ENCODE measurements at places on chromosomes 2 and 18.

GRCh38 chr18:67337696-67338095, 178.8 kb downstream of the DSEL start:
- no peak for DNase-seq

GRCh38 chr2:172223601-172224054, 120.9 kb upstream of the DLX2 start:
- no peak for DNase-seq

GRCh38 chr18:37956902-37957301, 391.3 kb upstream of the CELF4 start:
- DNase-seq: no peak

DNA sequence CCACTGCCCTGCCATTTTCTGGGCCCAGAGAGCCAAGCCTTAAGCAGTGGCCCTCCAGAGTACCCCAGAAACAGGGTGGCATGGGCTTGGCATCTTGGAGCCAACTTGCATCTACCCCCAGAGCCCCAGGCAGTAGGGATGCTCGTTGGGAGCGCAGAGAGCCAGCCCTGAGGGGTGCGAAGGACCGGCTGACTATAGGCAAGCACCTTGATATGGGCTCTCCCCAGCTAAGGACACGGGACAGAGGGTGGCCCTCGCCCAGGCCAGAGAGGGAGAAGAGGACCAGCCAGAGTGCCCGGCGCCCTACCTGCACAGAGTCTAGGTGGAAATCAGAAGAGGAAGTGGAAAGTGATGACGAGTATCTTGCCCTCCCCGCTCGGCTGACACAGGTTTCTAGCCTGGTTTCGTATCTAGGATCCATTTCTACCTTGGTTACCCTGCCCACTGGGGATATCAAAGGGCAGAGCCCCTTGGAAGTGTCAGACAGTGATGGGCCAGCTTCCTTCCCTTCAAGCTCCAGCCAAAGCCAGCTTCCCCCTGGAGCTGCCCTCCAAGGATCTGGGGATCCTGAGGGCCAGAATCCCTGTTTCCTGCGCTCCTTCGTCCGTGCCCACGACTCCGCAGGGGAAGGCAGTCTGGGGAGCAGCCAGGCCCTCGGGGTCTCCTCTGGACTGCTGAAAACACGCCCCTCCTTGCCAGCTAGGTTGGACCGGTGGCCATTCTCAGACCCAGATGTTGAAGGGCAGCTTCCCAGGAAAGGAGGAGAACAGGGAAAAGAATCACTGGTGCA, 16.2 kb downstream of the CEP68 start:
- DNase-seq: no peak

GRCh38 chr2:25330937-25331336, 10.8 kb downstream of the DNMT3A start:
- DNase-seq: no peak

GRCh38 chr2:8059794-8060193, 622.1 kb upstream of the ID2 start:
- DNase-seq: no peak

DNA sequence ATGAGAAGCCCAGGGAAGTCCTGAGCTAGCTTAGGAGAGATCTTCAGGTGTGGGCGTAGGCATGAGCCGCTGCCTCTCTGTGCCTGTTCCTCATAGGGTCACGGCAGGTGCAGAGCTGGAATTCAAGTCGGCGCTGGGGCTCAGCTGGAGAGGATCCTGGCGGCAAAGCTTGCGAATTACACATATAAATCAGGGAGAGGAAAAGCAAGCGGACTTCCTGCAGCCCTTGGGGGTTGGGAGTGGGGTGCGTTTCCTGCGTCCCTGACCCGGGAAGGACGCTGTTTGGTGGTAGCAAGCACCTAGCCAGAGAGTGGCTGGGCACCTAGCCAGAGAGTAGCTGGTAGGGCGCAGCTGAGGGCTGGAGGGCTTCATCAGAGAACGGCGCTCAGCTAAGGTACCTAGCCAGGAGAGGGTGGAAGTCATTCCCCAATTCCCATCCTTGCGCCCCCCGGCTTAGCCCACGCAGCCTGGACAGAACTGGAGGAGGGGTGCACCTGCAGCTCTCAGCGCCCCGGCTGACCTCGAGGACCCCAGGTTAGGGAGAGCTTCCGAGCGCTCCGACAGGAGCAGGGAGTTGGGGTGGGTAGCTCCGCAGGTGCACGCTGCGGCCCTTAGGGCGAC, 459 bp upstream of the EFR3B start:
- DNase-seq: peak; percentile 85

GRCh38 chr2:135825550-135826176, 11.3 kb downstream of the LCT start:
- no peak for DNase-seq

- no peak for DNase-seq
Measured at GRCh38 chr18:74856928-74857327, 259.3 kb downstream of the ZNF407 start.

DNA sequence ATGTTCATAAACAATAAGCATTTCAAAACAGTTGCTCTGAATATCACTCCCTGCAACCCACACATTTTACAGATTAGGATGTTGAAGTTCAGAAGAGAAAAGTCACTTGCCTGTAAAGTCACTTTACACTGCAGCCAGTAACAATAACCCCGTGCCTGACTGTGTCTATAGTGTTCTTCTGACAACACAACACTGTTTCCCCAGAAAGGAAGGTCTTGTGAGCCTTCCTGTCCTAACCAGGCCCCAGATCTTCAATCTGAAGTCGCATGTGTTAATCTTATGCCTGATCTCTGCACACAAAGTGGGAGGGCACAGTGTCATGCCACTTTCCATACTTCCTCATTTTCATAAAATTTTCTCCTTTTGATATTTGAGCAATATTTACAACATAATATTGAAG, 120.2 kb downstream of the FEZ2 start:
- no peak for DNase-seq

GRCh38 chr2:29650631-29651097, 270.7 kb downstream of the ALK start:
- DNase-seq: no peak

GRCh38 chr2:8684540-8684877, 2.7 kb downstream of the ID2 start:
- DNase-seq: no peak

DNA sequence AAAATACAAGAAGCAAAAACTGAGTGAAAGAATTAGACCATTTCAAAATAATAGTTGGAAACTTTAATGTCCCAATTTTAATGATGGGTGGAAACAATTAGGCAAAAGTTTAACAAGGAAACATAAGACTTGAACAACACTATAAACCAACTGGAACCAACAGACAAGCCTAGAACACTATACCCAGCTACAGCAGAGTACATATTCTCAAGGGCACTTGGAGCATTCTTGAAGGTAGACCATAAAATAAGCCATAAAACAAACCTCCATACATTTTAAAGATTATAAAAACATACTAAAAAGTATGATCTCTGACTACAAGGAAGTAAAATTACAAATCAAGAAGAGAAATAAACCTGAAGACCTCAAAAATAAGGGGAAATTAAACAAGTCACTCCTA, 616.7 kb downstream of the SUCLG1 start:
- no peak for DNase-seq

DNA sequence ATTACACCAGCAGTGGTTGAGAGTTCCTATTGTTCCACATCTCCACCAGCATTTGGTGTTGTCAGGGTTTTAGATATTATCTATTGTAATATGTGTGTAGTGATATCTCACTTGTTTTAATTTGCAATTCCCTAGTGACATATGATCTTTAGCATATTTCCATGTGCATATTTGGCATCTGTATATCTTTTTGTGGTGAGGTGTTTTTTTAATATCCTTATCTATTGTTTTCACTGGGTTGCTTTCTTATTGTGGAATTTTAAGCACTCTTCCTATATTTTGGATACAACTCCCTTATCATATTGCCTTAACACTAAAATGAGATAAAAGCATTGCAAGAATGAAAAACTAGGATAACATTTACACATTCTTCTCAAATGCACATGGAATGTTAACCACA, 453.9 kb upstream of the FSIP2 start:
- no peak for DNase-seq

DNA sequence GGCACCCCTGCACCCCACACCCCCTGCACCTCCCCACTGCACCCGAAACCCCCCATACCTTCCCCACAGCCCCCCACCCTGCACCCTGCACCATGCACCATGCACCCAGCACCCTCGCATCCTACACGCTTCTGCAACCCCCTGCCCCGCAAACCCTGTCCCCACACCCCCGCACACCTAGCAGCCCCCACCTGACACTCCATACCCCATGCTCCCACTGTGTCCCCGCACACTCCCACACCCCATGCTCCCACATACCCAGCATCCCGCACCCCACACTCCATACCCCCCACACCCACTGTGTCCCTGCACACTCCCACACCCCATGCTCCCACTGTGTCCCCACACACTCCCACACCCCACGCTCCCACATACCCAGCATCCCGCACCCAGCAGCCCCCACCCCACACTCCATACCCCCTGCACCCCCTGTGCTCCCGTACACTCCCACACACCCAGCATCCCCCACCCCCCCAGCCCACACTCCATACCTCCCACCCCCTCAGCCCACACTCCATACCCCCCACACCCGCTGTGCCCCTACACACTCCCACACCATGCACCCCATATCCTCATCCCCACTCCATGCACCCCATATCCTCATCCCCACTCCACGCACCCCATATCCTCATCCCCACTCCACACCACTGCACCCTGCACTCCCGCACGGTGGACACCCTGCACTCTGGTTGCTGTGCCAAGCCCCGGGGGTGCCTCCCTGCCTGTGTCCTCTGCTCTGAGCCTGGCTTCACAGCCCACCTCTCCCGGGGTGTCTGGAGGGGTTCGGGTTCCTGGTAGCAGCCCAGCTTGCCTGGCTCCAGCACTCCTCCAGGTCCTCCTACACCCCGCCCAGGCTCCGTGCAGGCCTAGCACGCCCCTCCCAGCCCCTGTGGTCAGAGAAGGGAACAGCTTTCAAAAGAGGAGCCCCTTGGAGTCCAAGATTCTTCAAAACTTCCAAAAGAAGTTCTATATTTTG, 93.9 kb upstream of the CTDP1 start:
- DNase-seq: no peak

- DNase-seq: no peak
Measured at GRCh38 chr2:3595985-3596384, 1.1 kb downstream of the COLEC11 start.

DNA sequence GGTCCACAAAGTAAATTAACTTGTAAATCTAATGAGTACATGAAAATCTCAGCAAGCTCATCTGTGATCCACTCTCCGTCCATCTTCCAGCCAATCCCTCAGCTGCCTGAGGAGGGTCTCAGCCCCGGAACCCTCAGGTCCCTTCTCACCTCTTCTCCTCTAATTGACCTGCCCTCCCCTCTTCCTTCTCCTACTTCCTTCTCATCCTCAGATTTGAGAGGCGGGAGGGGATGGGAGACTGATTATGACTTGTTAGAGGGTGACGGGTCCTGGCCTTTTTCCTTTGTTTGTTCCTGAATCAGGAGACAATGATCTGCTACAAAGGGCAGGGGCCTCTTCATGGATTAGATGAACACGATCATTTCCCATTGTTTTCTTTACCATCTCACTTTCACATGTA, 80.1 kb downstream of the CYBRD1 start:
- no peak for DNase-seq

GRCh38 chr18:13436576-13436975, 218.0 kb downstream of the LDLRAD4 start:
- DNase-seq: no peak

DNA sequence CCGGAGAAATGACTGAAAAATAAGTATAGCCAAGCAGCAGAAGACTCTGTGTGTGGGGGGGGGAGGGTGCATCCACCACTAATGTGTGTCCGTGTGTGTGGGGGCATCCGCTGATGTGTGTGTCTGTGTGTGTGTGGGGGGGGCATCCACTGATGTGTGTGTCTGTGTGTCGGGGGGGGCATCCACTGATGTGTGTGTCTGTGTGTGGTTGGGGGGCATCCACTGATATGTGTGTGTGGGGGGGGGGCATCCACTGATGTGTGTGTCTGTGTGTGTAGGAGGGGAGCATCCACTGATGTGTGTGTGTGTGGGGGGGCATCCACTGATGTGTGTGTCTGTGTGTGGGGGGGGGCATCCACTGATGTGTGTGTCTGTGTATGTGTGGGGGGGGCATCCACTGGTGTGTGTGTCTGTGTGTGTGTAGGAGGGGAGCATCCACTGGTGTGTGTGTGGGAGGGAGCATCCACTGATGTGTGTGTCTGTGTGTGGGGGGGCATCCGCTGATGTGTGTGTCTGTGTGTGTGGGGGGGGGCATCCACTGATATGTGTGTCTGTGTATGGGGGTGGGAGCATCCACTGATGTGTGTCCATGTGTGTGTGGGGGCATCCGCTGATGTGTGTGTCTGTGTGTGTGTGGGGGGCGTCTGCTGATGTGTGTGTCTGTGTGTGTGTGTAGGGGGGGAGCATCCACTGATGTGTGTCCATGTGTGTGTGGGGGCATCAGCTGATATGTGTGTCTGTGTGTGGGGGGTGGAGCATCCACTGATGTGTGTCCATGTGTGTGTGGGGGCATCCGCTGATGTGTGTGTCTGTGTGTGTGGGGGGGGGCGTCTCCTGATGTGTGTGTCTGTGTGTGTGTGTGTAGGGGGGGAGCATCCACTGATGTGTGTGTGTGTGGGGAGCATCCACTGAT, 125.0 kb downstream of the NFATC1 start:
- no peak for DNase-seq

- no peak for DNase-seq
Measured at GRCh38 chr2:238231809-238232208, 8.0 kb downstream of the HES6 start.

GRCh38 chr18:64164883-64165282, 16.0 kb upstream of the LINC00305 start:
- DNase-seq: no peak

GRCh38 chr2:20226152-20226545, 1.2 kb upstream of the SDC1 start:
- DNase-seq: no peak

DNA sequence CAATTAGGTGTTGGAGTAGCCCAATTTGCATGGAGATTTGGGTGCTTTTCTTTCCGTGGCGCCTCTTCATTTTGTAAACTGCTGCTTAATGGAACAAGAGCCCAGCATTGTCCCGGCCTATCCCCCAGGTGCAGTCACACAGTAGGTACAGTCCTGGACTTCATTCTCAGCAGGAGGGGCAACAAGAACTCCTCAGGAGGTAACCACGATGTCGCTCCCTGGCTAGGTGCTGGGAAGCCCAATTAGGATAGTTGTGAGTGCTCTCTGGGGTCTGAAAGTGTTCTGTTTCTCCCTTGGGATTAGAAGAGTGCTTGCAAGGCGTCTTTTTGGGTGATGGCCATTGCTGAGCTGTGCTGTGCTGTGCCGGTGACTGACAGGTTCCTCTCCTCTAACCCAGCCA, 53.8 kb downstream of the CABLES1 start:
- no peak for DNase-seq

- no peak for DNase-seq
Measured at GRCh38 chr2:178863856-178864620, 56.8 kb upstream of the TTN start.

GRCh38 chr2:239067196-239067865, 219.4 kb downstream of the TWIST2 start:
- no peak for DNase-seq

DNA sequence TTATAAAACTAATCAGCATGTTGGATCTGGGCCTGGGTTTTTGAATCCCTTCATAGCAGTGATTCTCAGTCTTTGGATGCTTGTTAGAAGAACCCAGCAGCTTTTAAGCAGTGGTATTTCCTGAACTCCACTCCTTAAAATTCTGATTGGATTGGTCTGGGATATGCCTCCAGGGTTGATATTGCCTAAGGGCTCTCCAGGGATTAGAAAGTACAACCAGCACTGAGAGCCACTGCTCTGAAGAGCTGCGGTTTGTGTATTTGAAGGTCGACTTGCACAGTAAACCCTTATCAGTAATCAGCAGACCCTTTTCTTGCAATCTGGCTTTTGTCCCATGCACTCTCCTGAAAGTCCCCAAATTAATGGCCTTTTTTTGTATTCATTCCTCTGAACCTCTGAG, 17.0 kb upstream of the RBMS1 start:
- no peak for DNase-seq

GRCh38 chr2:125559186-125559585, 1096.8 kb upstream of the GYPC start:
- DNase-seq: no peak
